Right cardiac atrium (tissue), 5 donors: ENCODE measurements at places on chromosomes 4 and X.

- no peak for DNase-seq
These were observed 23.3 kb upstream of the GPR50 start for GRCh38 chrX:151153086-151153485.

DNA sequence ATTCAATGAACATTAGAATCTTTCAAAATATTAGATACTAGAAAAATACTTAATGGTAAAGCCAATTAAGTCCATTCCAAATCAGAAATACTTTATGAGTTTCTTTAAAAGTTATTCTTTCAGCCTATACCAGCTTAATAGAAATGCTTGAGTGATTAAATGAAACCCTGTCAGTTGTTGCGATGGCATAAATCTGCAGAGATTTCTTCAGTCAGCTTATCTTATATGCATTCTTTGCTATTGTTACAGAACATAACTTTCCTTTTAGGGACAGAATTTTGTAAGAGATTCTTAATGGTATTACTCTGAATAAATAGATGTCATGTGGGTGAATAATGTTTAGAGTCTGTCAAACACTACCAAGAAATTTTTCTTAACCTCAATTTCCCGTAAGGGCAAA is 325.0 kb upstream of the HAND2 start:
- no peak for DNase-seq

DNA sequence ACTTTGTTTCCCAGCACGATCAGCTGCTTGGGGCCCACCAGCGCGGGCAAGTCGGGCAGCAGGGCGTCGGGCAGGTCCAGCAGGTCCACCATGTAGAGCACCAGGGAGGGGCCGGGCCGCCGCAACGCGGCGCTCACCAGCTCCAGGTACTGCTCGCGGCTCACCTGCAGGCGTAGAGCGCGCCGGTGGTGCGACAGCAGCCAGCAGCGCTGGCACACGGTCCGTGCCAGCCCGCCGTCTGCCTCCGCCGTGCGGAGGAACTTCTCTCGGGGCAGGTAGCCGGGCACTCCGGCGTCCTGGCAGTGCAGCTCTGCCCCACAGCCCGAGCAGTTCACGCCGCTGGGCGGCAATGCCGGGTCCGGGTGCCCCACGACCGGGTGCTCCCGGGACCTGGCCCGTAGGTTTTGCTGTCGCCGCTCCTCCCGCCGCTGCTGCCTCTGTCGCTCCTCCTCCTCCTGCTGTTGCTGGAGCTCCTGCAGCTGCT is 527 bp downstream of the NOA1 start:
- peak; percentile 69 for DNase-seq

DNA sequence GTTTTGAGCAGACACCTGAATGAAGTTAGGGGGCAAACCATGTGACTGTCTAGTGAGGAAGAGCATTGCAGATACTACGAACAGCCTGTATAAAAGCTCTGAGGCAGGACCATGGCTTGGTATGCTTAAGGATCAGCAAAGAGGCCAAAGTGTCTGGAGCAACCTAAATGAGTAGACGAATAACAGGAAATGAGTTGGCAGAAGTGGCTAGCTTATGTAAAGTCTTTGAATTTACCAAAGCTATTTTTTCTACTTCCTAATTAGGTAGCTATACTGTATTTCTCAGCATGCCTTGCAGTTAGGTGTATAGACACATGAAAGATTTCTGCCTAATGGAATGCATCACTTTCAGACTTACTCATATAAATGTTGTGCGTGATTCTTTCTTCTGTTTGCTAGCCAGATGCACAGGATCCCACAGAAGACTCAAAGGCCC is 9.3 kb upstream of the GPRIN3 start:
- DNase-seq: no peak

DNA sequence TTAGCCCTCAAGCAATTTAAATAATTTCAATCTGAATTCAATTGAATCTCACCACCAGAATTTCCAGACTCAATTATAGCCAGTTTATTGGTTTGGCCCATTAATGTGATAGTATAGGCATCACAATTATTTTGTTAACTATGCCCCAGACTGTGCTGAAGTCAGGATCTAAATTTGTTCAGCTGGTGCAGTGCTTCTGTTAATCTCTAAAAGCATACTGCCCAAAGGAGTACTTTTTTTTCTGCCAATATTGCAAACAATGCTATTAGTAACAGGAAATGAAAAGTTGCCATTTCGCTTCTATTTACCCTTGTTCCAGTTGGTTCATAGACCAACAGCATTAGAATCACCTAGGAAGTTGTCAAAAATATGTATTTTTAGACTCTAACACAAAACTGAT is 171.0 kb downstream of the GPM6A start:
- no peak for DNase-seq

DNA sequence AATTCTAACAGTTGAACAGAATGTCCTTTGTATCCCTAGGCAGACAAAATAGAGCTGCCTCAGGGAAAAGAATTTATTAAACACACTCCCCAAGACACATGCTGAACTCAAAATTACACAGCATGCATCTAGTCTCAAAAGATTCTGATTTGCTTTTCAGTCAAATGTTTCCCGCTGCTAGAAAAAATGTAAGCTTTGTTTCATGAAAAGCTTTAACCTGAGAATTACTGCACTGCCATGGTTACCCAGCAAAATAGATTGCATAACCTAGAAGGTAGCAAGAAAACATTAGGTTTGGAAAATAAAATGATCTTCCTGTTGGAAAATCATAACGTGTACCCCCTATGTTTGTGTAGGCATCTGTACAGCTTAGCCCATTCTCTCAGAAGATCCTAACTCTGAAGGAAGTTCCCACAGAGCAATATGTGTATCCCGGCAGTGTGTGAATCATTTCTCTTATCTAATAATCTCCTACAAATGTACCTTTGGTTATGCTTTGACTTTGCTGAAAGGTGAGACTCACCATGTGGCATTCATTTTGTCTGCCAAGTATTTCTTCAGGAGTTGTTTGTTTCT is 646.9 kb downstream of the STPG2 start:
- no peak for DNase-seq

GRCh38 chrX:31323658-31324057 is 251.8 kb upstream of the FTHL17 start:
- DNase-seq: no peak

DNA sequence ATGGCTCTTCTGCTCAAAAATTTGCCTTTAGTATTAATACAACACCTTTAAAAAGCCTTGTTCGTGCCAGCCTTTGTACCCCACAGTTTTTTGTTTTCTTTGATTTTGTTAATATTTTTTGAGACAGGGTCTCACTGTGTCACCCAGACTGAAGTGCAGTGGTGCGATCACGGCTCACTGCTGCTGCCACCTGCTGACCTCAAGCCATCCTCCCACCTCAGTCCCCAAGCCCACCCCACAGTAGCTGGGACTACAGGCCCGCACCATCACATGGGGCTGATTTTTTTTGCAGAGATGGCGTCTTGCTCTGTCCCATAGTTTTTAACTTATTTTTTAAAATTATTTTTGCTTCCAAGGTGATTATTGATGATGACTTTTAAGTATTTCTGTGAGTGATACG is 134.0 kb downstream of the HTR2C start:
- DNase-seq: no peak

DNA sequence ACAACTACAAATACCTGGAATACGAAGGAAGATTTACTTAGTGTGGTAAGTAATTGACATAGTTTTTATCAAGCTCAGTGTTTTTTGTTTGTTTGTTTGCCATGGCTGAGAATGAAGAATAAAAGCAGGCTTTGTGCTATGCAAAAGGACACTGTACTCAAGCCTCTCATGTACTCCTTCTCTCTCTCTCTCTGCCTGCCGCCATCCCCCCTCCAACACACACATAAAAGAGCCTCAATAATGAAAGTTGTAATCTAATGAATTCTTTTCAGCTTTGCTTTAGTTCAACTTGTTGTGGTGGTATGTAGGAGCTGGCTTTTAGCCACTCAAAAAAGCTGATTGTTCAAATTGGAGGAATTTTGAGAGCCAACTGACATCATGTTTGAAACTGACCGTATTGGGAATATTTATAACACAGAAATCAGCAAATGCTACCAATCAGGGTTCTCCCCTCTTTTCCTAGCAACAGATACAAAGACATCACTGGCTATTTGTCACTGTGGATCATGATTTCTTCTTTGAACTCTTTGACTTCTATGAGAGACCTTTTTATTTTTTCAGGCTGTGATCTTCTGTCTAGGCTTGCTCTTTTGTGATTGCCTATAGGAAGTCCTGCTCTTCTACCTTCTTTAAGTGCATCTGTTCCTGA is 1148.8 kb downstream of the RAPGEF2 start:
- no peak for DNase-seq

DNA sequence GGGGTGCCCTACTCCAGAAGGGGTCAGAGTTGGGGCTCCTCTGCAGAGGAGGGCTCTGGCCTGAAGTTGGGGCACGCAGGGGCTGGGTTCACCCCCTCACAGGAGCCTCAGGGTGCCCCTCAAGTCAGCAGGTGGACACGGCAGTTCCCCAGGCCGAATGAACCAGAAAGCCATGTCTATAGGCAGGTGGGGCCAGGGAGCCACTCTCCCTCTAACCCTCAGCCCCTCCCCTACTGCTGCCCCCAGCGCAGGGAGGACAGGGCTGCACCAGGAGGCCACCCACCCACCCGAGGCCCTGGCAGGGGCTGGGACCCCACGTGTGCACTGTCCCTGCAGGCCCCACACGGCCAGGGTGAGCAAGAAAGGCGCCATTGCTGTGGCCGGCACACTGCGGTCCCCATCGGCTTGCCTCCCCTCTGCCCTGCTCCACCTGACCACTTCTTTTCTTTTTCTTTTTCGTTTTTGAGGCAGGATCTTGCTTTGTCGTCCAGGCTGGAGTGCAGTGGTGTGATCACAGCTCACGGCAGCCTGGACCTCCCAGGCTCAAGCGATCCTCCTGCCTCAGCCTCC is 83.8 kb downstream of the FAM53A start:
- peak; percentile 32 for DNase-seq

DNA sequence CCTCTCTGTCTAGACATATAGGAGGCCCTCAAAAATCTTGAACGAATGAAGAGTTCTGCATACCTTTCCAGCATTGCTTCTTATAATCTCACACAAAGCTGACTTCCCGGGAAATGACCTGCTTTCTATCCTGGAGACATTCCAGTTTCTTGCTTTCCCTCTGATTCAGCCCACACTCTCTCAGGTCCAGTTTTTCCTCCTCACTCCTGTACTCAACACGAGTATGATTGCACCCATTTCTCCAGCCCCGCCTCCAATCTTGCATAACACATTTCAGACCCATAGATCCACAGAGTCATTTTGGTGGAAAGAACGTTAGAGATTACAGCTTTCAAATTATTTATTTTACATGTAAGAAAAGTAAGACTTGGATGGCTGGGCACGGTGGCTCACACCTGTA is 127.5 kb upstream of the TLR3 start:
- DNase-seq: no peak

- DNase-seq: peak; percentile 61
These were observed at the start of gene ADRA2C for GRCh38 chr4:3766036-3766784. TSS of gene ADRA2C (plus strand) at chr4:3766385. CDS start at chr4:3766607, 222 bp downstream.

DNA sequence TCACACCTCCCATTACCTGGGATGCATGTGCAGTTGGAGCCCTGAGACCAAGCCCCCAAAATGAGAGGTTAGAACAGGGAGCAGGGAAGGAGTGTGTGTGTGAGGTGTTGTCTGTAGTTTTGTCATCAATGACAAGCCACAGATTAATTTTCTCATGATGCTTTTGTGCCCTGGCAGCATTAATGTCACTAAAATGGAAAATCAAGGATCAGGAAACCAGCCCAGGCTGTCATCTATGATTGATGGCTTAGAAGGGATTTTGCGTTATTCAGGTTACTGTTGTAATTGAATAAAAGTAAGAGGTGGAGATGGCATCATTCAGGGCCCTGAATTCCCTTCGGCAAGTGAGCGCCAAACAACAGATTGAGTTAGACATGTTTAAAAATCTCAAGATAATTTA is 130.5 kb upstream of the C1QTNF7 start:
- no peak for DNase-seq

- DNase-seq: no peak
These were observed 69.9 kb upstream of the NRK start for GRCh38 chrX:105752338-105752956.

GRCh38 chr4:10893395-10893794 is 208.8 kb upstream of the CLNK start:
- DNase-seq: no peak

DNA sequence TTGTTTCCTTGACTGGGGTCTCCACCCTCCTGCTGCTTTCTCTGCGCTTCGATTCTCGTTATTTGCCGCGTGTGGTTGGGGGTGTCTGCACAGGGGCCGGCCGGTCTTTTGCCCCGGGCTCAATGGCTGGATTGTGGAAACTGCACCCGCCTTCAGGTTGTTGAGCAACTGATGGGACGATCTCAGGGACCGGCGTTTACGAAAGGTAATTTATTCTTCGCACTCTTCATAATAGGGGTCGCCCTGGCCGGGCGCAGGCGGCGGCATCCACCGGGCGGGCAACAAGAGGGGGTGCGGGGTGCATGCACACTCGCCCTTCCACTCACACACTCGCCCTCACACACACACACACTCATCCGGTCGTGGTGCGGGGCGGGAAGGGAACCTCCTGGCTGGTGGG is 1.4 kb downstream of the ADGRL3 start:
- peak; percentile 20 for DNase-seq

DNA sequence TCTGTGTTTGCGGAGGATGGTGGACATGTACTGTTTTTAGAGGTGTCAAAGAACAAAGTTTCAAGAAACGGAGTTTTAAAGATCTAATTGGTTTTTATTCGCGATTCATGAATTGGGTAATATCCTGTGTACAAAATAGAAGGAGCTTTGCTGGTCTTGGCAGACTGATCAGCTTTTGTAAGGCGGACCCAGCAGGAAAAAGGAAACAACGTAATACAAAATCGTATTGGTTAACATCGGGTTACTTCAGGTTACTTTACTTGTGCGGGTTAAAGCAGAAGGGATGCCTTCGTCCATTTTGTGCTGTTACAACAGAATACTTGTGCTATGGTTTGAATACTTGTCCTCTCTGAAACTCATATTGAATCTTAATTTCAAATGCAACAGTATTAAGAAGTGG is 11.4 kb upstream of the NYX start:
- DNase-seq: no peak

DNA sequence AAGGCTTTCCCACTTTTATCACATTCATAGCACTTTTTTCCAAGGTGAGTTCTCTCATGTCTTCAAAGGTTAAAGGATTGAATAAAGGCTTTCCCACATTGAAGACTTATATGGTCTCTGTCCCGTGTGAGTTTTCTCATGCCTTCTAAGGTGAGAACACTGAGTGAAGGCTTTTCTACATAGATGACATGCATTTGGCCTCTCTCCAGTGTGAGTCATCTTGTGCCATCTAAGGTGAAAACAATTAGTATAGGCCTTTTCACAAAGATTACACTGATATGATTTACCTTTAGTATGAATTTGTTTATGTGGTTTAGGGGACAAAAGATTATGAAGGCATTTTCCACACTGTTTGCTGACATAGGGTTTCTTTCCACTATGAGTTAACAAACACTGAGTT is 21.2 kb downstream of the USP17L30 start:
- DNase-seq: no peak

- no peak for DNase-seq
These were observed 178.9 kb upstream of the GPC4 start for GRCh38 chrX:133594156-133594555.
